Activated T-helper 1 cell treated with anti-CD3 and anti-CD28 coated beads, Interleukin-2, amount 50 U/mL, for 16 hours (primary cell): ENCODE measurements at places on chromosomes 7 and 10.

DNA sequence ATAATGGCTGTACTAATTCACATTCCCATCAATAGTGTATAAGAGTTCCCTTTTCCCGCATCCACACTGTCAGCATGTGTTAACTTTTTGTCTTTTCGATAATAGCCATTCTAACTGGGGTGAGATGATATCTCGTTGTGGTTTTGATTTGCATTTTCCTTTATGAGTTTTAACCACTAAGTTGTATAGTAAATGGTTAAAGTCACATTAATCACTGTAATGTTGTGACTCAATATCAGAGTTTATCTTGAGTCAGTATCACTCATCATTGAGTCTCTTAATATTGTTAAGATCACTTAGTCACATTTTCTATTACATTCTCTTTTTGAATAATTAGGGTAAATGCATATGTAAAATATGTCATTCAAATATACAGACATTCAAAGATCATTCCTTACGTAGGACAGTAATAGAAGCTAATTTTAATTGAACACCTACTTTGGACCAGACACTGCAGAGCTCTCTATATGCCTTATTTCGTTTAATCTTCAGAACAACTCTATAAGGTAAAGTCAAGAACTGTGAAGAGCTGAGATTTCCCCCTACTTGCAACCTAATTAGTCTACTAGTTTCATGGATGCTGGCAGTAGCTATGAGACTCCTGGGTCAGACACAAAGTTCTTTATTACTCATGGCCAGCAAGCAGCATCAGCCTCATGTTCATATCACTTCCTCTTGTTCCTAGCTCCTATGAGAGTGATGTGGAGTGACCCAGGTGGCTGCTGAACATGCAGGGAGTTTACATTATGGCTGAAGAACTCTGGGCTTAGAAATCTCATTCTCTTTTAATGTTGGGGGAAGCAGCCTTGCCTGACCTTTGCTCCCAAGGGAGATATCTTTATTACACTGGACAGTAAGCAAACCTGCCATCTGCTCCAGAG is 30.5 kb downstream of the CREB5 start:
- DNase-seq, result no peak

GRCh38 chr7:125559921-125560320 is 630.3 kb upstream of the POT1 start:
- DNase-seq, result no peak

GRCh38 chr10:9657530-9657929 is 1360.1 kb upstream of the CELF2 start:
- DNase-seq, result no peak

GRCh38 chr7:129257168-129257567 is 32.3 kb downstream of the AHCYL2 start:
- DNase-seq, result no peak

GRCh38 chr10:104301907-104302690 is 33.1 kb downstream of the GSTO2 start:
- no peak for DNase-seq

GRCh38 chr10:97481071-97481470 is 17.2 kb downstream of the MMS19 start:
- no peak for DNase-seq

GRCh38 chr7:99123571-99124033 is 20.3 kb downstream of the SMURF1 start:
- DNase-seq, result no peak

GRCh38 chr7:43004082-43004481 is 71.9 kb downstream of the MRPL32 start:
- DNase-seq, result no peak

- no peak for DNase-seq
Observed at GRCh38 chr7:114973147-114973546, 51.3 kb downstream of the MDFIC start.

DNA sequence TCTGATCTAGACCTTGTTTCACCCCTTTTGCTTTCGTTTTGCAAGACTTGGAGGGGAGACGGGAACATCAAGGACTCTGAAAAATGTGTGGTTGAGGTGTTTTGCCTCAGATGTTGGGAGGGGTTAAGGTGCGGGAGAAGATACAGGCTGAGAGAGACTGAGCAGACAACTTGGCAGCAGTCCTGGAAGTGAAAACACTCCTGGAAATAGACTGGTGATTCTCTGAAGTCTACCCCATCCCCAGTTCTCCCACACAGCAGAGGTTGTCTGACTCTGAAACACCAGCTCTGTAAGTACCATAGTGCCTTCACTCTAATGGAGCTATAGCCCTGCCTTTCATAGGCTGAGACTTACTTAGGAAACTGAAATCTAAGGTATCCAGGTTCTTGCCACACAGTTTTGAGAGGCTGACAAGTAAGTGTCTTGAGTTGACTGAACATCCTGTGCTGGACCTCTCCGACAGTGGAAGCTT is 152.5 kb downstream of the PPP1R9A start:
- no peak for DNase-seq

DNA sequence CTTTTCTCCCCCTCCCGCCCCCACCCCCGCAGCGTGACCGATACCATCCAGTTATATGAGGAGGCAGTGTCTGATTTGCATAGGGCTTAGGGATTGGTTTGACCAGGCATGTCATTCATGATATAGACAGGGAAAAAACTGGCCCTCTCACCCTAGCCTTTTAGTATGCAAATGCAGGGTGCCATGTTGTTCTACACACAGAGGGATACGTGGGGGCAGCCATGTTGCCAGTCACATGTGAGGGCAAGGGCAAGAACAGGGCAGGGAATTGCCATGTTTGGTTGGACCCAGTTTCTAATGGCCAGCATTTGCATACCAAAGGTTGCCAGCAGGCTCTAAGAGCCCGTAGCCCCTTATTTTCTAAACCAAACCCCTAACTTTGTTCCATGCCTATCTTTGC is 552.1 kb downstream of the SORCS1 start:
- DNase-seq, result no peak

DNA sequence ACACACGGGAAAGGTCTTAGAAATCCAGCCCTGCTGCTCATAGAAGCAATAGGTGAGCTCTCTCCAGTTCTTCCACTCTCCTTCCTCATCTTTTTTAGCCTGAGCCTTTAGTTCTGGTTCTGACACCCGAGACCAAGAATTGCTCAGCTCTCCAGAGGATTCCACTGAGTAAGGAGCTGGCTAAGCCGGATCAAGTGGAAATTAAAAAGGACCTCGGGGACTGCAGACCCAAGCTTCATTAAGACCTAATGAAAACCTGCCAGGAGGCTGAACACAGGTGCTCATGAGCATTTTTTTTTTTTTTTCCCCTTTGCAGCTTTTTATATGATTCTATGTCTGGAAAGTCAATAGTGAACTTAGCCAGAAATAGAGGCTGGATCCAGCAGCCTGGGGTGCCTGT is 1176.0 kb upstream of the AUTS2 start:
- DNase-seq, result no peak

GRCh38 chr7:32047075-32047474 is 23.1 kb downstream of the PDE1C start:
- DNase-seq, result no peak

- no peak for DNase-seq
Observed at GRCh38 chr10:22652988-22653481, 61.3 kb downstream of the PIP4K2A start.

DNA sequence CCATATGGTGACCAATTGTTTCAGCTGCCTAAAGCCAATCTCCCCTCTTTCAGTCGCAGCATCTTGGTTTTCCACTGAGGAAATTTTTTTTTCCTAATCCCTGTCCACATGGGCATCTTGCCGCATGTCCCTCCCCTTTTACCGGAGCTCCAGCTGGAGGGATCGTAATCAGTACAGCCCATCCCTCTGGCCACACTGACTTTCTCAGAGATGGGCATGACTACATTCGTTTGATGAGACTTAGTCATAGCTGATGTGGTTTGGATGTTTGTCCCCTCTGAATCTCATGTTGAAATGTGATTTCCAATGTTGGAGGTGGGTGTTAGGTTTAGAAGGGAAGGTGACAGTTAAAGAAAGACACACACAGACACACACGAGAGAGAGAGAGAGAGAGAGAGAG is 186.8 kb upstream of the CXCL12 start:
- DNase-seq, result no peak

GRCh38 chr7:8217200-8218068 is 44.5 kb downstream of the ICA1 start:
- DNase-seq, result no peak
